ENCODE measurements at places on chromosomes 7 and 10. TPM values are rescaled to one million over a fixed set of nuclear protein-coding genes. Genes with fewer than 3 reads are reported as not detected.

IRF5 gene
- 15.5 TPM for total RNA-seq

CPXM2 gene
- 169 TPM for total RNA-seq

LIPN gene
- not detected for total RNA-seq

CALML3 gene
- total RNA-seq: not detected

DNA sequence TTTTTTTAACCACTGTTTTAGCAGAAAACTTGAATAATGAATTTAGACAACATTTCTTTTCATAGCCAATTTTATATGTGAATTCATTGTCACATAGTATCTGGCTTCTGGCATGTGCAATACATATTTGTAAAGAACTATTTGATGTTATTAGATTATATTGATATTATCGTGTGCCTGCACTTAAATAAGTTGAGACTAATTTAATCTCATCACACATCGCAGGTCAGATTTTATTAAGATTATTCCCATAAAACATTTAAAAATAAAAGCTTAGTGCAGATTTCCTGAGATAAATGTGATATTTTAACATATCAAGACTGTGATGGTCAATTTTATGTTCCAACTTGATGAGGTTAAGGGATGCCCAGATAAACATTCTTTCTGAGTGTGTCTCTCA is 1565.3 kb upstream of the LRRTM3 start:
- no peak for DNase-seq

GRCh38 chr7:35624299-35625186 is 70.4 kb downstream of the HERPUD2 start:
- DNase-seq: no peak

GRCh38 chr7:47724335-47724982 is 142.5 kb upstream of the TNS3 start:
- no peak for DNase-seq

DNA sequence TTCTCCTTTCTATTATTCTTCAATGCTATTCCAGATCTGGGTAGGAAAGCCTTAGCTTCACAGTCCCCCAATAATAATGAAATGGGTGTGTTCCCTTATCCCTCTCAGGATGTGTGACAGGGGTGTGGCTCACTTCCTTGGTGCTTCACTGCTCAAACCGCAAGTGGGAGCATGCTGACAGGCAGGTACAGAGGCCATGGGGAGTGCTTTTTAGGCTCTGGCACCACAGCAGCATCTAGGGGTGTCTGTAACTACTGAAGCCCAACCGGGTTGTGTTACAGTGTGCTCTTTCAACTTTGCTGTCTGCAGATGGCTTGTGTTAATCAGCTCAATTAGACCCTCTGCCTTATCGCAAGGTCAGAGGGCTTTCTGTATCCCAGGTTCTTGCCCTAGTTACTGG is 79.4 kb upstream of the CYP2C9 start:
- DNase-seq: no peak

GRCh38 chr7:150685219-150686029 is at the start of gene GIMAP2:
TSS of gene GIMAP2 (plus strand) at chr7:150685706. CDS start at chr7:150687060, 1,354 bp downstream.
- no peak for DNase-seq

DNA sequence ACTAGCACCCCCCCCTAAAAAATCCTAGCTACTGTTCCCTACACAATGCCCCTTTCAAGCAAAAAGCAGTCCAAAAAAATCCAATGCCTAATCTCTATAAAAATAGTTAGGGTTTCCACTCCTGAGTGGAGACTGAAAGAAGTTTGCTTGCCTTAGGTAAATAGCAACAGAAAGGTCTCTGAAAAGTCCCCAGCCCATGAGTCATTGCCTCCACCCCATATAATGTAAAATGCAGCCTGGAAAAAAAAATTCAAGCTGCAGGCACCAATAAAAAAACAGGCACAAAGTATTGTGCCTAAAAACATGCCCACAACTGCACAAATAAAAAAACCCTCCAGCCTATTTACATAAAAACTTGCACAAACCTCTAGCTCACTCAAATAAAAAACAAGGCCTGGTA is 47.5 kb downstream of the ZNF680 start:
- DNase-seq: no peak

DNA sequence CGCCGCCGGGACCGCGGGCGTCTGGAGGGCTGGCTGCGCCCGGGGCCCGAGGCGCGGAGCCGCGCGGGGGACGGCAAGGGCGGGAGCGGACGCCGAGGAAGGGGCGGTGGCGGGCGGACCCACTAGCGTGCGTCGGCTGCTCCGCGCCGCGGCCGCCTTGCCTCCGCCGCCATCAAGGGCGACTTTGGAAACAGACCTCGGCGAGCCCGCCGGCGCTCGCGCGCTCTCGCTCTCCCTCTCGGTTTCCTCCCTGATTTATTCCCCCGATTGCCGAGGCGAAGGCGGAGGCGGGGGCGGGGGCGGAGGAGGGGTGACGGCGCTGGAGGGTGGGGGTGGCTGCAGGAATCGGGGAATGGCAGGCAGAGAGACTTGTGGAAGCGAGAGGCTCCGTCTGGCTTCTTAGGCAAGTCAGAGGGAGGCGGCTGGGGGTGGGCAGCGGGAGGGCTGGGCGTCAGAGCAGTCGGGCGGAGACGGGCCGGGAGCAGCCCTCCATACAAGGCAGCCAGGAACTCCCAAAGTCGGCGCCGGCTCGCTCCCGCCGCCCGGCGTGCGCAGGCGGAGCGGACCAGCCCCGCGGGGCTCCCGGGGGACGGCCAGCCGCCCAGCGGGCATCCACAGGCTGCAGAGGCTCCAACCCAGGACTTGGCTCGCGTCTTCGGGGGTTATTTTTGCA is at the start of gene CACNA2D1:
CACNA2D1 (minus strand) TSS at position 231 of the 673 bp plus-strand sequence.
- peak; percentile 95 for DNase-seq

DNA sequence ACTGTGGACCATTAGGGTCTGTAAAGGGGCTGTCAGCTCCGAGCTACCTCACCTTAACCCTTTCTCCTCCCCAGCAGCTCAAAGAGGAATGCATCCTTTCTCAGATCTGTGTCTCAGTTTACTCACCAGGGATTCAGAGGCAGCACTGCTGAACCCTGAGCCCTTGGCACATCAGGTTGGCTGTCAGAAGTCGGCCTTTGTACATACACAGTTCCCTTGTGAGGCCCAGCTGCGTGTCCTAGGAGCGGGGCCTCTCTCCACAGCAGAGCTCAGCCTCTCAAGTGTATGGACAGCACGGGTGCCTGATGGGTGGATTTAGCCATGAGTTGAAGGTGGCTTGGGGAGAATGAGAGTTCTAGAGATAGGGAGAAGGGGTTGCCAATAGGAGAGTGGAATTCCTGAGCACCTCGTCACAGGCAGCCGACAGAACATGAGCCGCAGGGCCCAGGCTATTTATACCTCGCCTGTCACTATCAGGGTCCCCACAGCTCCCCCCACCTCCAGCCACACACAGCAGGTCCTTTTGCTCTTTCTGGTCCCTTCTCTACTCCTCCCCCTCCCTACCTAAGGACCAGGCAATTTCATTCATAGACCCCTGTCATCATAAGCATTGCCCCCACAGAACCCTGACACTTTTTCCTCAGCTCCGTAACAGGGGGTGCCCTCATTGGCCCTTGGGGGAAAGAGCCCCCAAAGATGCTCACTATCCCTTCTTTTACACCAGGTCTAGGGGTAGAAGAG is 2.1 kb upstream of the FLNC start:
- DNase-seq: peak; percentile 68

DNA sequence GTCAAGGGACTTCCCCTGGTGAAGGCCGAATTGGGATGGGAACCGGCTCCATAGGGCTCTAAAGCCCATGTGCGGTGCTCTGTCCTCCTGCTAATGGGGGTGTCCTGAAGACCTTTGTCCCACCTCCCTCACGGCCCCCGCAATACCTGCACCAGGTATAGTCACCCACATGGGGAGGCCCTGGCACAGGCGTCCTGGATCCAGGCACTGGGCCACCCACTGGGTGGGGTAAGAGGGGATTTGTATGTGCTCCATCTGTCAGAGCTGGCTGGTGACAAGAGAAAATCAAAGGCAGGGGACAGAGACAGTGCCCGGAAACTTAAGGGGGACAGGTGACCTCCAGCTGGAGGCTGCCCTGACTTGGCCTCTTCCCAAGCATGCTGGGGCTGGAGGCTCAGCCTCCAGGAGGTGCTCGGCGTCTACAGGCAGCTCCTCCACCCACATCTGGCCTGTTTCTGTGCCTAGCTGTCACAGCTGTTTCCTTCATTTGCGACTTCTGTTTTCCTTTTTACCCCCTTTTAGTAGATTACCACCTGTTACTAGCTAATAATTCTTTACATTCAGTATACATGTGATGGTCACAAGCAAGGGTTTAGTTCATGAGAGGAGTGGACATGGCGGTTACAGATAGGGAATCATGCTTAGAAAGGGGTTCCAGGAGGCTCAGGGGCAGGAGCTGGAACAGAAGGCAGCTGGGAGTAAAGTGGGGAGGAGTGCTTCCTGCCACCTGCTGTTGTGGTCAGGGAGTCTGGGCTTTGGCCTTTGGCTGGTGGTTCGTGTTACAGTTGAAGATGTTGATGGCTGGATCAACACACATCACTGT is 2.3 kb upstream of the CUZD1 start:
- DNase-seq: no peak

DNA sequence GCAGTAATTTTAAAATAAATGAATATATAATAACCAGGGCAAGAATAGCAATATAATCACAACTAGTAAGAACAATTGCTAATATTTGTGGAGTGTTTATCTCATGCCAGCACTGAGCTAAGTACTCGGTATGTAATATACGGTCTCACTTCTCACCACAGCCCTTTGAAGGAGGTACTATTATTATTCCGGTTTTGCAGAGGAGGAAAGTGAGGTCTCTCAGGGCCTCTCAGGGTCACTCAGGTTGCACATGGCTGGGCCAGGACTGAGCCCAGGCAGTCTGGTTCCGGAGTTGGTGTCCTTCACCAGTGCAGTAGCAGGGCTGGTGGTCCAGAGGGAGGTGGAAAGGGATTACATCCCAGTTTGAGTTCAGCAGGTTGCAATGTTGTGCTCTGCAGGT is 80.9 kb downstream of the CHN2 start:
- DNase-seq: no peak
